ENCODE measurements at places on chromosomes 13 and 19. TPM values are rescaled to one million over a fixed set of nuclear protein-coding genes. Genes with fewer than 3 reads are reported as not detected.

Gene KLK11
- not detected for total RNA-seq

Gene IRGC
- not detected for total RNA-seq

Gene TMEM221
- total RNA-seq: not detected

Gene FGF21
- not detected for total RNA-seq

Gene PRR20B
- total RNA-seq: not detected

Gene ZNF90
- total RNA-seq: 3.0 TPM

Gene RINL
- 1.0 TPM for total RNA-seq

Gene CBARP
- 4.5 TPM for total RNA-seq

Gene NCCRP1
- not detected for total RNA-seq

Gene RXFP2
- not detected for total RNA-seq

Gene RPS15
- total RNA-seq: 1,256 TPM

Gene PLPPR3
- total RNA-seq: 0.32 TPM

DNA sequence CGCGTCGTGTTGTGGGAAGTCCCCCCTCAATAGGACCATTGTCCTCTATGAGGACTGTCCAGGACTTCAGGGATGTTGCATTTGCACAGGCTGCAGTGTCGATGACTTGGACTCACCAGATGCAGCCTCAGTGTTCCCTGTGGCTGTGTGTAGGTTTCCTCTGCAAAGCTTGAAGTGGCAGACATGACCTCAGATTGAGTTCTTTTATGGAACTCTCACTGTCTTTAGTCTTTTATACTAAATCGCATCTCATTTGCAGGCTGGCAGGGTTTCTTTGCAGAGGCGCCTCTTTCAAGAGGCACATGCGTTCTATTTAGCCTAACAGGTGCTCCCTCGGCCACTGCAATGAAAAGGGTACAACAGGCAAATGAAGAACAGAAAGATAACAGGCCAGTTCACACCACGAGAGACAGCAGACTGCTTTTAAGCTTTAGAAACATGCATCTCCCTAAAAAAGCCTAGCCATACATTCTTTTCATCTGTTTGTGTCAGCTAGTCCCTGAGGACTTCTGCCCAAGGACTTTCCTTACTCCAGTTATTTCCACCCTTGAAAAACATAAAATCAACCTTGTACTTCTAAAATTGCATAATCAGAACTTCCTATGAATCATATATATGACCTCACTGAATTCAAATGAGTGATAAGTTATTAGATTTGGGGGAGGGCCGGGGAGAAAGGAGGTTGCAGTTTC is 118.4 kb downstream of the RAB20 start:
- DNase-seq: peak; percentile 70

GRCh38 chr19:41691268-41691970 is 3.3 kb upstream of the CEACAM7 start:
- peak; percentile 36 for DNase-seq

- no peak for DNase-seq
Observed at GRCh38 chr19:1360126-1360817, 23.4 kb upstream of the NDUFS7 start.

DNA sequence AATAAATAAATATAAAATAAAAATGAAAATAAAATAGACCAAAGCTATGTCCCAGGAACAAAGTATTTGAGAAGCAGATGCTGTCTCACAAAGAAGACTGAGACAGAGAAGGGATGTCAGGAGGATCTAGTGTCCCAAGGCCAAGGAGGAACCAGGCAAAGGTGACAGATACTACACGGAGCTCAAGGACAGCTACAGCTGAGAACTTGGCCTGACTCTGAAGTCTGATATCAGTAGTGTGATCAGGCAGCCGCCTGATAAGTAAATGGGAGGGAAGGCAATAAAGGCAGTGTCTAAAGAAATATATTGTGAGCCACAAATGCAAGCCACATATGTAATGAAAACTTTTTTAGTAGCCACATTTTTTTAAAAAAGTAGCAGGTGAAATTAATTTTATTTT is 20.4 kb upstream of the NANOS3 start:
- no peak for DNase-seq

- peak; percentile 13 for DNase-seq
Observed at GRCh38 chr19:28715157-28715556, 497.8 kb downstream of the UQCRFS1 start.

DNA sequence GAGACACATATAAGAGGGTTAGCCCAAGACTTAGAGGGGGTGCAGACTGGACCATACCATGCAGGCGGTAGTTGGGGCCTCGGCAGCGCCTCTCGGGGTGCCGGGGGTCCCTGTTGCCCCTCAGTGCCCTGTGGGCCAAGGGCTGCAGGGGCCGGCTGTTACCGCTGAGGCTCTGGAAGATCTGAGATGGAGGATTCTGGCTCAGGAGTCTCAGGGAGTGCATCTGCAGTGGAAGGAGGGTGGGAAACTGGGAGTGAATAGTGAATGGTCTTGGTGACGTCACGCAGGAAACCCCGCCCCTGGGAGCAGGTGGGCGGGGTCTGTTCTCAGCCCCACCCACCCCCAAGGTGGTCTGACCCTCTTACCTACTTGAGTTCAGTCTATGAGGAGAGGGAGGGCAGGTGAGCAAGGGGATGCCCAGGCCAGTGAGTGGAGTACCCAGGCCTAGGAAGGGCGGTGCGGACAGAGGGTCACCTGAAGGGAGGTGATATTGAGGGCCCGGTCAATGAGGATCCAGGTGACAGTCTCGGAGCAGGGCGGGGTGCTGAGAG is 1.7 kb upstream of the DBP start:
- peak; percentile 28 for DNase-seq

GRCh38 chr13:109983447-109983846 is 197.1 kb upstream of the IRS2 start:
- no peak for DNase-seq

GRCh38 chr13:29496241-29496712 is 99.2 kb downstream of the SLC7A1 start:
- DNase-seq: no peak

DNA sequence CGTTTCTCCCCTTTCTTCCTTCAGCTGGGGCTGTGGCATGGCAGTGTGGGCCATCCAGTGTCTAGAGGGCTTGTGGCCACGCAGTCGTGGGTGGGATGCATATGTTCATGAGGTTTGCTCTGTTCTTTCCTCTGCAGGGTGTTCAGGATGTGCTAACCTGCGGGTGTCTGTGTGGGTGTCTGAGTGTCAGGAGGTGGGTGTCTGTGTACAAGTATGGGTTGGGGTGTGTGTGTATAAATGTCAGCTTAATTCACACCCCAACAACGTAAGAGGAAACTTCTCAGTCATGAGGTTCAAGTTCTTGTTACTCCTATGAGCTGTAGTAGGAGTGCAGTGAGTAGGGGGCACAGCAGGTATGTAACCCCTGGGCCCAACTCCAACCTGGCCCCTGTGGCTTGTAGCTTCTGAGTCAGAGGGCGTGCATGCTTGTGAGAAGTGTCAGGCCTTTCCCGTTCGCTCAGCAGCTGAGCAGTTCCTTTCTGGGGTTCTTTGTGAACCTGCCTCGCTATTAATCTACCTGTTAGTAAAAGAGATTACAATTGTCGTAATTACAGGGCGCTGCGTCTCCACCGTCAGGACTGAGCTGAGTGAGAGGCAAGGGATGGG is 49.1 kb downstream of the NFIX start:
- DNase-seq: peak; percentile 83

GRCh38 chr19:11626252-11626651 is 29.0 kb downstream of the ZNF627 start:
- no peak for DNase-seq

- peak; percentile 76 for DNase-seq
Observed at GRCh38 chr13:97344265-97345175, 89.4 kb upstream of the RAP2A start.

- DNase-seq: peak; percentile 60
Observed at GRCh38 chr13:31012655-31013024, 80.2 kb downstream of the TEX26 start.

DNA sequence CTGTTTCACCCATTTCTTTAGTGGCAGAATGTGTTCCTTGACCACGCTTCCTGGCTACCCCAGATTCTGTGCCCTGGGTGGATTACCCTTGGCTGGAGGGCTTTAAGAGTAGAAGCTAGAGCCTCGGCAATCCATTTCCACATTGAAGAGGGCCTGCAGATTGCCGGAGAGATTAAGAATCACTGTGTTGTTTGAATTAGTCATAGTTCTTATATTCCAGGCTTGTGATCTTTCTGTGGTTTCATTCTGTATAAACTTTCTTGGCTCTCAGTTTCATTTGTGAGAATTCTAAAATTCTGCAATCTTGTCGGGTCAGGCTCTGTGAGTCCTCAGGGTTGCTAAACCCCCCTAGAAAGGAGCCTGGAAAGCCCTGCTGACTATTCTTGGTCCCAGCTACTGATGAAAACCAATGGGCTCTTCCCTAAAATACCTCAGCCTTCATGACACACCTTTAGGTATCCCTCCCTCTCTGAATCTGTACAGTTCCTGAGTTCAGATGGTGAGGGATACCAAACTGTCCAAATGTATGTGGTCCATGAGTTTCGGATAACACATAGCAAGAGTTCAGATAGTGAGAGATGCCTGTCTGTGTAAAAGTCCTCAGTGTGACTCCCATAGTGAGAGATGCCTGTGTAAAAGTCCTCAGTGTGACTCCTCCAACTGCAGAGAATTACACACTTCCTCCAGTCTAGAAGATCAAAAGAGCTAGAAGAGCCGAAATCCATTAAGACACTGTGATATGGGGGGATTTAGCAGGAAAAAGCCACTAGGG is 4.3 kb downstream of the PHF11 start:
- peak; percentile 86 for DNase-seq

DNA sequence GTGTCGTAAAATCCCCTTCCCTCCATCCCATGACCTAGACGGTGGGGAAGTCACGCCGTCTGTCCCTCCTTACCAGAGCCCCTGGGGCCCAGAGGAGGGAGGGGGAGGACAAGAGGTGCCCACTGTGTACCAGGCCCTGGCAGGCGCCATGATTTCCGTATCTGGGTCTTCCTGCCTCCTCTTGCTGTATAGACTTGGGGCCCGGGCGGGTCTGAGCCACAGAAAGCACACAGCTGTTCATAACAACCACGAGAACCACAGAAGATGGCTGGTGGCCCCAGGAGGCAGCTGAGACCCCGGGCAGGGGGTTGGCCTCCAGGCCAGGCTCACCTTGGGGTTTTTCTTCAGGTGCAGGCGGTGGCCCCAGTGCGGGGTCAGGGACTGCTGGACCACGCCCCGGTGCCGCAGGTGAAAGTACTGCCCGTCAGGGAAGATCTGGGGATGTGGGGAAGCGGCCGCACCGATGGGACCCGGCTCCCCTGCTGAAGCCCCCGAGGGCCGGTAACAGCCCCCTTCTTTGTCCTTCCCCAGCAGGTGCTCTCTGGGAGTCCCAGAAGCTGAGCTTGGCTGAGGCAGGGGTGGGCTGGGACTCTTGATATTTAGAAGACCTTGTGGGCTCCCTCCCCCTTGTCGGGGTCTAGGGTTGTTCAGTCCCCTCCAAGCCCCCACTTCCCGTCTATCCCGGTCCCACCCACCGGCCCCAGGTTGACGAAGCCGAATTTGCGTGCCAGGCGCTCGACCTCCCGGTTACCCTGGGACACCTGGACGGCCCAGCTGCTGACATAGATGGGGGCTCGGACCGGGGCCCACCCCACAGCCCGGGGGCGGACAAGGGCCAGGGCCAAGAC is 463 bp downstream of the PCSK4 start:
- DNase-seq: no peak
